ENCODE measurements at places on chromosomes 12 and 14. TPM values are rescaled to one million over a fixed set of nuclear protein-coding genes. Genes with fewer than 3 reads are reported as not detected.

The LRRC10 gene
- polyA plus RNA-seq: not detected

The CD4 gene
- polyA plus RNA-seq: 6.6 TPM

The CLEC4A gene
- 6.9 TPM for polyA plus RNA-seq

The CACNA1C gene
- 0.06 TPM for polyA plus RNA-seq

The SYT1 gene
- polyA plus RNA-seq: 1.6 TPM

The SLC25A47 gene
- polyA plus RNA-seq: not detected

The OTOGL gene
- not detected for polyA plus RNA-seq

The TAS2R20 gene
- polyA plus RNA-seq: not detected

Measured in IgD-negative memory B cell (primary cell).